ENCODE measurements at places on chromosomes 11 and 22. TPM values are rescaled to one million over a fixed set of nuclear protein-coding genes. Genes with fewer than 3 reads are reported as not detected.

Gene INS
- polyA plus RNA-seq, result not detected

Gene CCDC116
- polyA plus RNA-seq, result 0.53 TPM

DNA sequence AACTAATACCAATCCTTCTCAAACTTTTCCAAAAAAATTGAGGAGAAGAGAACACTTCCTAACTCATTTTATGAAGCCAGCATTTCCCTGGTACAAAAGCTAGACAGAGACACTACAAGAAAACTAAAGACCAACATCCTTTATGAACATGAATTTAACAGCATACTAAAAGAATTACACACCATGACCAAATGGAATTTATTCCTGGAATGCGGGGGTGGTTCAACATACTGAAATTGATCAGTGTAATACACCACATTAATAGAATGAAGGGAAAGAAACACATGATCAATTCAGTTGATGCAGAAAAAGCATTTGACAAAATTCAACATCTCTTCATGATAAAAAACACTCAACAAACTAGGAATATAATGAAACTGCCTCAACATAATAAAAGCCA is 148.1 kb downstream of the WNT7B start:
- no peak for DNase-seq

GRCh38 chr11:33773987-33774735 is at the start of gene FBXO3:
TSS of gene FBXO3 (minus strand) at chr11:33774520. CDS start at chr11:33774497, 23 bp downstream.
- peak; percentile 82 for DNase-seq

DNA sequence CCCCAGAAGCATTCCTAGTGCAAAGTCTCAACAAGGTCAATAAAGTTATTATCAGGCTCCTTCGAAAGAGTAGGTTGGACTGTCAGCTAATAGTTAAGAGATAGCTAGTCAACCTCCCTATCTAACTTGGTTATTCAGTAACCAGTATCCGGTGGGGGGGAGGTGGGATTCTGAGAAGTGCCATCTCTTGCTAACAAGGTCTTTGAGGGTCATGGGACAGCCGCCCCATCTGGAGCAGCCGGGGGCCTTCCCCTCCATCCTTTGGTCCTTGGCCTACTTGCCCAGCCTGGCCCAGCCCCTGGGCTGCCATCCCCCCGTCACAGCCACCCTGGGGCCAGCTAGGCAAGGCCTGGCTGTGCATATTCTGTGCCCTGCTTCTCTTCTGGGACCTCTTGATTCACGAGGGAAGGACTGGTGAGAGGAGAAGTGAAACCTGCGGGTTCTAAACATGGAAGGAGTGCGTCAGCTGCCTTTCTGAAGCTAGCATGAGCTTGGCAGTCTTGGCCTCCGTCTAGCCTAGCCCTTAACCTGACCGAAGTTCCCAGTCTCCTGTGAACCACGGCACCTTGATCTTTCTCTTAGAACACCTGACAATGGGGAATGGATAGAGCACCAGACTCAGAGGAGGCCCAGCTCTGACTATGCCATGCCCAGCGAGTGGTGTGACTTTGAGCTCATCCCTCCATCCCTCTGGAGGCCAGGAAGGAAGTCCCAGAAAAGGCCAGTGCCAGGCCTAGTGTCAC is 9.3 kb downstream of the SLC37A2 start:
- DNase-seq, result no peak

- no peak for DNase-seq
Measured at GRCh38 chr11:450809-451451, 851 bp downstream of the PTDSS2 start.
